ENCODE measurements at places on chromosomes 1 and 21.

- no peak for DNase-seq
These were observed 904 bp downstream of the KLF17 start for GRCh38 chr1:44119525-44119924.

GRCh38 chr1:100868364-100868995, 26.2 kb downstream of the EXTL2 start:
- DNase-seq, result no peak

DNA sequence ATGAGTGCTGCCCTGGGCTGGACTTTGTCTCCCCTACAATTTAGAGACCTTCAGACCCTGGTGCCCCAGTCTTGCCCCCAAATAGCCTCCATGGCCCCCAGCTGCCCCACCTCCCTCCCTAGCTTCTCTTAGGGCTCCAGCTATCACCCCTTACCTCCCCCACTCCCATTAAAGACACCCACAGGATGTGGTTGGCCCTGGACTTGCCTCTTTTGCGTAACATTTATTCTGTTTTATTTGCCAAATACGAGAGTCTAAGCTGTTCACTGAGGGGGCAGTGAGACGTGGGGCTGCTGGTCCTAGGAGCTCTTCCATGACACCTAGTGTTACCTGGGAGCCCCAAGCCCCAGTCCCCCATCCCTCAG, 4.5 kb downstream of the ZC3H12A start:
- DNase-seq, result no peak

DNA sequence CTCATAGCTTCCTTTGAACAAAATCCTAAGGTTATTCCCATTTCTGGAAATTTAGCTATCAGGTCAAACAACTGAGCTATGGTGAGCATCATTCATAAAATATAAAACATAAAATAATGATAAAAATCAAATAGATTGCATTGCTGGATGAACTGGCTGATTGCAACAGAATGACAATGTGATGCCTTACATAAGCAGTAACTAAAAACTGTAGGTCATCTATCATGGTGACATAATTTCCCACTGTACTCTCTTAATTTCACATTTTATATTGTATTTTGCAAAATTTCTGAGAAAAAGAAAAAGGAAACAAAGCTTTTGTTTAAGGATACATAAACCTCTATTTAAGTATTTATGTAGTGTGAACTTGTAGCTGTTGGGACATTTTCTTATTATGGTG, 4.6 kb downstream of the PTGER3 start:
- no peak for DNase-seq

DNA sequence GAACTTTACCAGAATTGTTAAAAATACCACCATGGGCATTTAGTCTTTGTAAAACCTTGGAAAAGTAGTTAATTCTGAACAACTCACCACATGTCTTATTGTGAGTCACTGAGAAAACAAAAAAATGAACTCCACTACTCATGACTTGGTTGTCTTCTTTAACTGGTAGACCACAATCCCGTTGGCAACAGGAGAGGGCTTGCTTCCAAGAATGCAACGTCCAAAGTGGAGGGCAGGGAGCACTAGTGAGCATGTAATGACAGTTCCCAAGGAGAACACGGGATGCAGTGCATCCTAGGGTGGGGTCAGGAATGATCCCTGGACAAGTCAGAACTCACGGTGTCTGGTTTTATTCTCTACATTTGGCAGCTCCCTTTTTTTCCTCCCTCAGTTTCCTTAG, 15.2 kb upstream of the HMCN1 start:
- DNase-seq, result peak; percentile 34

- DNase-seq, result no peak
These were observed 9.3 kb downstream of the F5 start for GRCh38 chr1:169576935-169577331.

All from hepatic stellate cell (primary cell).